Nasal cavity respiratory epithelium epithelial cell of viscerocranial mucosa (primary cell): ENCODE measurements at places on chromosomes 11 and 22. TPM values are rescaled to one million over a fixed set of nuclear protein-coding genes. Genes with fewer than 3 reads are reported as not detected.

Gene HTR3B
- total RNA-seq: not detected in 2 replicates

Gene APOL5
- total RNA-seq: not detected in 2 replicates

Gene OR8K5
- not detected in 2 replicates for total RNA-seq

Gene SHANK3
- total RNA-seq: 1.4 and 6.3 TPM in 2 replicates

Gene SCN3B
- 0.34 and 0.57 TPM in 2 replicates for total RNA-seq

Gene HBG2
- not detected in 2 replicates for total RNA-seq

Gene OR52N4
- not detected in 2 replicates for total RNA-seq

Gene TMEM86A
- total RNA-seq: 0.57 and 3.8 TPM in 2 replicates

Gene THY1
- under 0.01 TPM in 1 of 2 replicates, not detected in the other for total RNA-seq

Gene DBX1
- total RNA-seq: not detected in 2 replicates
